ENCODE measurements at places on chromosomes 12 and 14.

GRCh38 chr14:105930572-105930971 lies 404.2 kb downstream of the TMEM121 start:
- no peak for DNase-seq

- DNase-seq = no peak
Measured at GRCh38 chr12:81558031-81558430, 201.1 kb downstream of the PPFIA2 start.

- DNase-seq = no peak
Measured at GRCh38 chr14:101463566-101464171, 97.6 kb upstream of the DIO3 start.

DNA sequence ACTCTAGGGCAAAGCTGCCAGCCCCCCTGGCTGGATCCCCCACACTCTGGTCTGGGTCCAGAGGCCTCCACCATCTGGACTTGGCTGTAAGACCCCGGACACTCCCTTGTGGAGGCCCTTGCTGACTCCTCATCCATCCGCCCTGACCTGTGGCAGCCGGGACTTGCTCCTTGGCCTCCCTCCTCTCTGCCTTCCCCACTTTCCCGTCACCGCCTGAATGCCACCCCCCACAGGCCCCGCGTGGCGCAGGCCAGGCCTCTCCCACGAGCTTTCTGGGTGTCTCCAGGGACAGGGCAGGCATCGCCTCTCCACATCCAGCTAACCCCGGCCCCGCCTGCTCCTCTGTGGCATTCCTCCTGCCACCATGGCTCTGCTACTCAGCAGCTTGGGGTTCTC lies 14.1 kb downstream of the JAG2 start:
- no peak for DNase-seq

- no peak for DNase-seq
Measured at GRCh38 chr12:84128117-84128991, 784.2 kb downstream of the SLC6A15 start.

DNA sequence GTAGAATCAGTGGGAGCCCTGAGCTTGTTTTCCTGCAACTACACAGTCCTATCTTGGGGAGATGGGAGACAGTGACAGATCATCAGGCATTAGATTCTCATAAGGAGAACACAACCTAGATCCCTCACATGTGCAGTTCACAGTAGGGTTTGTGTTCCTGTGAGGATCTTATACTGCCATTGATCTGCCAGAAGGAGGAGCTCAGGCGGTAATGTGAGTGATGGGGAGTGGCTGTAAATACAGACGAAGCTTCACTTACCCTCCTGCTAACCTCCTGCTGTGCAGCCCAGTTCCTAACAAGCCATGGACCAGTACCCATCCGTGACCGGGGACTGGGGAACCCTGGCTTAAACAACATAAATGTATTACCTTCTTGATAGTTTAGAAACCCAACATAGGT lies 1034.1 kb downstream of the BCL11B start:
- DNase-seq = no peak

- DNase-seq = no peak
Measured at GRCh38 chr12:69816082-69816481, 8.9 kb upstream of the MYRFL start.

DNA sequence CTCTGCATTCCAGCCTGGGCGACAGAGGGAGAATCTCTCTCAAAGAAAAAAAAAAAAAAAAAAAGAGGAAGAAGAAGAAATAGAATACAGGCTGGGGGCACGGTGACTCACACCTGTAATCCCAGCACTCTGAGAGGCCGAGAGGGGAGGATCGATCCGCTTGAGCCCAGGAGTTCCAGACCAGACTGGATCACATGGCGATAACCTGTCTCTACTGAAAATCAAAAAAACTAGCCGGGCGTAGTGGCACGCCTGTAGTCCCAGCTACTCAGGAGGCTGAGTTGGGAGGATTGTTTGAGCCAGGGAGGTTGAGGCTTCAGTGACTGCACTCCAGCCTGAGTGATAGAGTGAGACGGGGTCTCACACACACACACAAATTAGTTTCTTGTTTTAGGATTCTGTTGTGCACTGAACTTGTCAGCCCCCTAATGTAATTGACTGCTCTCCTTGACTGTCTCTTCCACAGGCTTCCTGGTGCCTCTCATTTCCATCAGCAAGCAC lies 963 bp upstream of the TINF2 start:
- DNase-seq = no peak

DNA sequence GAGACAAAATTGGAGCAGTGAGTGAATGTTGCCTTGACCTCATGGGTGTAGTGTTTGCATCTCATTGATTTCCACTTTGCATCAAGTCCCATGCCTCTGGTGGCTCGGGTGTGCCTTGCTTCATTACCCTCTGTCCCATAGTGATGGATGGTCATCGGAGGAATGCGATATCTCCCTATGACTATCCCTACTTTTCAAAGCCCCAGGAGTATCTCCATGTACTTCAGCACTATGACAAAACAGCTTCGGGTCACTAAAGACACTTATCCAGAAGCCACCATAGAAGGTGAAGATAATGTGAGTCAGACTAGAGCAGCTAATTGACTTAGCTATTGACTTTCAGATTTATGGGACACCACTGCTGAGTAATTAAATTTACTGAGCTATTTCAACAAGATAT lies 355.1 kb upstream of the CCDC196 start:
- no peak for DNase-seq

DNA sequence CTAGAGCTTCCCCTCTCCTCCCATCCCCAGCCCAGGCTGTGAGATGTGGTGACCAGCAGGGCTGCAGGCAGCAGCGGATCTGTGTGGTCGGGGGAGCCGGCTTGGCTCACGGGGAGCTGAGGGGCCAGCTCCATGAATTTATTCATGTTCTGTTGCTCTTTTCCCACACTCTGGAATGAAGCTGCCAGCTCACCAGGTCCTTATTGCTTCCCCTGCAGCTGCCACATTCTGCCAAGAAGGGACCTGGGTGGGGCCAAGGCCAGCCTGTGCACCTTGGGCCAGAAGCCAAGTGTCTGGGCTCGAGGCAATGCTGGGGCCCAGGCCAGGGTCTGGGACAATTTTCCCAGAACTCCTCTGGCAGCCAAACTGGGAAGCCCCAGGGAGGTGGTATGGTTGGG lies 2.5 kb upstream of the C1QL4 start:
- DNase-seq = no peak

DNA sequence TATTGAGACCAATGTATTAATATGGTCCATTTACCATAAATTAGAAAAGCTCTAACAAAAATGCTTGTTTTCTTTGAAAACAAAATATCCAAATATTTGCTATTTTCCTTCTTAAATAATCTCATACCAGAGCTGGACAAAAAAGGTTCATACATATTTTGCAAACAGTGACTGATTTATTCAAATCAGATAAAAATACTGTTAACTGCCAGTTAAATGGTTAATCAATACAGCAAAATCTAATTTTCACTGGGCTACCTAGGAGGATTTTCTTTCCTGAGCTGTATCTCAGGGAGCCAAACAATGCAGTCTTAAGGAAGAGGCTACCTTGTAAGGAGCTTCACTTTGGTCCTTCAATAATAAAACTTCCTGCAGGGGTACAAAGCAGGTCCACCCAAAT lies 2.0 kb downstream of the FERMT2 start:
- no peak for DNase-seq

DNA sequence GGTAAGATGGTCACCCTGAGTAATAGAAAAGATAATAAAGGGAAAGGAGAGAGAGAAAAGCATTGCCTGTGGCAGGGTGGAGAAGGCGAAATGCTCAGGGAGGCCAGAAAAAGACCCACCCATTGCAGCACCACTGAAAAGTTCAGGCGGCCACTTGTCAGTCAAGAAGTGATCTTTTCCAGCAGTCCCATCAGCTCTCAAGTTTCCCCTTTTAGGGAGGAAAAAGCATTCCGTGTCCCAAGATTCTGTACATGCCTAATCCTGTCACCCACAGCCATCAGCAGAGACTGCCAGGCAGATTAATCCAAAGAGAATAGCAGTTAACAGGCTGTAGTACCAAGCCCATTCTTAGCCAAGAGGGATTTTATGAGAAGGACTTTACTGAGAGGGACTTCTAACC lies 11.9 kb downstream of the SLC38A1 start:
- no peak for DNase-seq

DNA sequence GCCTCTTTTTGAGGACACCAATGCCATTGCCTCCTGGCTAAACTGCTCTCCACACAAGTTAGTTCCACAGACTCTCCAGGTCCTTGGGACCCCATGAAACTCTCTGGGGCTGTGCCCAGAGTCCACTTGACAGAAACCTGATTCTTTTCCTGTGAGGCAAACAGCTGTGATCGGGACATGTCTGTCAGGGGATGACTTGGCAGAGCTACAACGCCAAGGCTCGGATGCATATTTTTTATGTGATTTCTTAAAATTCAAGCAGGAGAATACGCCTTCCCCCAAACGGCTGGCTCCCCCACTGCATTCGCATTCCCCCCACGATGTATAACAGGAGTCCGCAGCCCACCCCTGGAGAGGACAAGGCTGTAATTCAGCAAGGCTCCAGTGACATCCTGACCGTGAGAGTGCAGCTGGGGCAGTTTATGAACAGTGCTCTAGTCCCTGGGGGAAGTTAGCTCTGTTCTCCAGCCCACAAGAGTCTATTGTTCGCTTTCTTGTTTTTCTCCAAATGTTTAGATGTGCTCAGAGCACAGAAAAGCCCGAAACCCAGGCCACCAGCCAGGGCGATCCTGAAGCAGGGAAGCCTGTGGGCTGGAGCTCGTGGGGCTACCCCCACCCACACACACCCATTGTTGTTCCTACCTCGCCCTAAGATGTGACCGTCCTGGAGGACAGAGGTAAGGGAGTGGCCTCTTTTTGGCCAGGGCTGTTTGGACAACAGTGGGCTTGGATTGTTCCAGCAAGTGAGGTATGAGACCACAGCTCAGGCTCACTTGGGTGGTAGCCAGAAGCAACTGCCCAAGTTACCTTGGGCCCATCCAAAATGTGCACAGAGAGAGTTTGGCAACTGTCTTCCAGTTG lies 159.5 kb downstream of the ZFP36L1 start:
- no peak for DNase-seq

DNA sequence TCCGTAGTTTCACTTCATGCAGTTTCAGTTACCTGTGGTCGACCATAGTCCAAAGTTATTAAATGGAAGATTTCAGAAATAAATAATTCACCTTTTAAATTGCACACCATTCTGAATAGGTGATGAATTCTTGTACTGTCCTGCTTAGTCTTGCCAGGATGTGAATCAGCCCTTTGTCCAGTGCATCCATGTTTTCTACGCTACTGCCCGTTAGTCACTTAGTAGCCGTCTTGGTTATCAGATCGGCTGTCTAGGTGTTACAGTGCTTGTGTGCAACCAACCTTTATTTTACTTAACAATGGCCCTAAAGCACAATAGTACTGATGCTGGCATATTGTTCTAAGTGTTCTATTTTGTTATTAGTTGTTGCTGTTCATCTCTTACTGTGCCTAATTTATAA lies 146.7 kb downstream of the ACSS3 start:
- DNase-seq = no peak

- DNase-seq = no peak
Measured at GRCh38 chr14:96281486-96281885, 25.5 kb downstream of the BDKRB1 start.

DNA sequence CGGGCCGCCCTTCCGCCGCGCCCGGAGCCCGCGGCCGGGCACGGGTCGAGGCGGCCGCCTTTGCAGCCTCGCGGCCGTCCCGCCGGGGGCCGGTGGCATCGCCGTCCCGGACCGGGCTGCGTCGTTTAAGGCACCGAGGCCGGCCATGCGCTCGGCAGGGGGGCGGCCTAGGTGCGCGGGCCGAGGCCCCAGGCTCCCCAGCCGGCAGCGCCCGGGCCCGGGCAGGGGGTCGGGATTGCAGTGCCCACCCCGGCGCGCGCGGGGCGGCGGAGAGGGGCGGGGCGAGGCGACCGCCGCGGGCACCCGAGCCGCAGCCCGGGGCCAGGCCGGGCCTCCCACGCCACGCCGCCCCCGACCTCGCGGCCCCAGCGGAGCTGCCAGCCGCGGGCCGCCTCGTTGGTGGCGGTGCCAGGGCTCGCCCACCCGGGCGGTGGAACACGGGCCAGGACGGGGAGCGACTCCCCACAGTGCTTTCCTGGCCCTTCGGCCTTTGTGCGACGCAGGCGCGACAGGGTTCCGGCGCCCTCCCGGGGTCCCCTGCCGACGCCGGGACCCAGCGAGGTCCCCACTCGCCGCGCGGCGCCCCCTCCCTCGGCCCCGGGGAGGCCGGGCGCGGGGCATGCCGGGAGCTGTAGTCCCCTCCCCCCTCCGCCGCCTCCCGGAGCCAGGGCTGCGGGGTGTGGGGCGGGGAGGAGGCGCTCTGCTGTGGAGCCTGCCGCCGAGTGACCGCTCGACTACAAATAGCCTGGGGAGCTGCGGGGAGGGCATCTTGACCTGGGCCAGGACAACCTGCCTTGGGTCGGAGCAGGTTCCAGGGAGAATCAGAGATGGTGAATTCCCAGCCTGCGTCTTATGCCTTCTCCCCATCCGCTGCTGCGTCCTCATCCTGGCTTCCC lies 769 bp downstream of the FKBP4 start:
- peak; percentile 57 for DNase-seq

- DNase-seq = no peak
Measured at GRCh38 chr14:66140213-66140918, 345.8 kb upstream of the CCDC196 start.

DNA sequence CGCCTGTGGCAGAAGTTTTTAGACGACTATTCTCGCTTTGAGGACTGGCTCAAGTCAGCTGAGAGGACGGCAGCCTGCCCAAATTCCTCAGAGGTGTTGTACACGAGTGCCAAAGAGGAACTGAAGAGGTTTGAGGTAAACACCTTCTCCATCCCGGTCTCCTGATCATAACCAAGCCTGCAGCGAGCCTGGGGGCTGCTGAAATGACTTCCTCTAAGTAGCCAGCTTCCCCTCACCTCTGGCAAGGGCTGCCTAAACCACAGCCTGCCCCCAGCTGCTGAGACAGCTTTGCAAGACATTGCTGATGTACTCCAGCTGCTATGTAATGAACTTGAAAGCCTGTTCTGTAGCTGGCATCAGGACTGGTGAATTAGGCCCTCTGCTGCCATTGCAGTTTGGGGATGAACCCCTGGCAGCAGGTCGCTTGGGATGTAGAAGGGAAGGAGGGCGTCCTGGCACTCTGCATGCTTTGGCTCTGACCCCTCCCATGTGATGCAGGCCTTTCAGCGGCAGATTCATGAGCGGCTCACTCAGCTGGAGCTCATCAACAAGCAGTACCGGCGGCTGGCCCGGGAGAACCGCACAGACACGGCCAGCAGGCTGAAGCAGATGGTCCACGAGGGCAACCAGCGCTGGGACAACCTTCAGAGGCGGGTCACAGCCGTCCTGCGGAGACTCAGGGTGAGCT lies 84.6 kb downstream of the ESR2 start:
- DNase-seq = no peak

All from stimulated activated CD4-positive, alpha-beta T cell treated with anti-CD3 and anti-CD28 coated beads, Interleukin-1b, Interleukin-23, amount 100 ng/mL, for 4 hours (primary cell).